CD8-positive, alpha-beta T cell (primary cell): ENCODE measurements at places on chromosomes 6 and 20.
A peak's percentile ranks its signal among the peaks of the same experiment; 100 is the strongest.

GRCh38 chr6:117616391-117617209, 14.3 kb upstream of the GOPC start:
- peak; percentile 87 for DNase-seq

- no peak for DNase-seq
These were observed 194.0 kb upstream of the RNF217 start for GRCh38 chr6:124768224-124768623.

GRCh38 chr6:152698692-152699091, 995 bp downstream of the MYCT1 start:
- no peak for DNase-seq

DNA sequence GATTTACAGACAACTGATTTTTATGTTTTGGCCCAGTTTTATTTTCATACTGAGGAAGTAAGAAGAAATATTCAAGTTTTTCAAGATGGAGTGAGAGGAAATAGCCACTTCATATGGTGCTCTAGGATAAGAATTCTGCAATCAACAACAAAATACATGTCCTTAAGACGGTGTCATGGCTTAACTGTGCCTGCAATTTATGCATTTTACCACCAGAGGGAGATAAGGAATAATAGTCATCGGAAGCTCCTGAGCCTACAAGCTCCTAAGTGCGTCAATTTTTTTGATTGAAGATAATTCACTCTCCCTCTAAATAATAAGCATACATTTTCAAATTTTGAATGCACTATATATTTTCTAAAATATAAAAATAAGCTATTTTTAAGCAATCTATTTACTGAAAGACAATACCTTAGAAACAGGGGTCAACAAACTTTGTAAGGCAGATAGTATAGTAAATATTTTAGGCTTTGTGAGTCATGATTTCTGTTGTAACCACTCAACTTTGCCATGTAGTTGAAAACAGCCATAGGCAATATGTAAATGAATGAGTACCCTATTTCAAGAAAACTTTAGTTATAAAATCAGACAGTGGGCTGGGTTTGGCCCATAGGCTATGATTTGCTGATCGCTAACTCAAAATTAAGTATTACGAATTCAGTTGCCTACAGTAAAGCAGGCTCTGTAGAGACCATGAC, 230.9 kb upstream of the DTNBP1 start:
- DNase-seq: no peak

GRCh38 chr6:145224450-145224849, 510.9 kb downstream of the EPM2A start:
- no peak for DNase-seq

- DNase-seq: no peak
These were observed 52.3 kb downstream of the HUS1B start for GRCh38 chr6:604579-604978.

GRCh38 chr20:53774461-53775203, 181.0 kb upstream of the ZNF217 start:
- no peak for DNase-seq

- DNase-seq: no peak
These were observed 10.8 kb upstream of the SNHG17 start for GRCh38 chr20:38445901-38446425.

- no peak for DNase-seq
These were observed 111.1 kb downstream of the DLL1 start for GRCh38 chr6:170179616-170180324.

DNA sequence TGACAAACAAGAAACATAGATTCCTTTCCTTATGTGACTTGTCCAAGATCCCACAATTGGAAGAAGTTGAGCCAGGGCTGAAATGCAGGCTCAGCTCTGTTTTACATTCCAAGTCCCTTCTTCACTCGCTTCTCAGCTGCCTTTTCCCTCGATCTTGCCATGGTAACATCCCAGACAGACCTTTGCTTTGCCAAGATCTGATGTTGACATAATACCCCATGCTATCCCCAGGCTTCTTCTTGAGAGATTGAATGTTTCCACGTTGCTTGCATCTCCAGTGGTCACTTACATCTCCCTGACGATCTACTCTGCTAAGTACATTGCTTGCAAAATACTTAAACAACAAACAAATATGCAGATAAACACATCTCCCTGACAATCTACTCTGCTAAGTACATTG, 63.5 kb downstream of the TBXT start:
- DNase-seq: no peak

DNA sequence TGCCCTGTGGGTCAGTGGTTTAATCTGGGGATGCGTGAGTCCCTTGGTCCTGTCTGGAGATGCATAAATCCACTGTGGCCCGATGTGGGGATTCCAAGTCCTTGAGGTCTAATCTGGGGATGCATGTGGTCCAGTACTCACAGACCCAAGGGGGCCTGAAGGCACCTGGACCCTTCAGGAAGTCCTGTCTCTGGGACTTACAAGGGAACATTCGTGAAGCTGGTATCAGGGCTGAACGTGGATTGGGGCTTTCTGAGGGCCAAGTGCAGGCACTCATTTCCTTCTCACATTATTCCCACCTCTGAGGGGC, 25.2 kb upstream of the GTSF1L start:
- no peak for DNase-seq

GRCh38 chr6:42547407-42548329, 16.2 kb upstream of the UBR2 start:
- peak; percentile 85 for DNase-seq

DNA sequence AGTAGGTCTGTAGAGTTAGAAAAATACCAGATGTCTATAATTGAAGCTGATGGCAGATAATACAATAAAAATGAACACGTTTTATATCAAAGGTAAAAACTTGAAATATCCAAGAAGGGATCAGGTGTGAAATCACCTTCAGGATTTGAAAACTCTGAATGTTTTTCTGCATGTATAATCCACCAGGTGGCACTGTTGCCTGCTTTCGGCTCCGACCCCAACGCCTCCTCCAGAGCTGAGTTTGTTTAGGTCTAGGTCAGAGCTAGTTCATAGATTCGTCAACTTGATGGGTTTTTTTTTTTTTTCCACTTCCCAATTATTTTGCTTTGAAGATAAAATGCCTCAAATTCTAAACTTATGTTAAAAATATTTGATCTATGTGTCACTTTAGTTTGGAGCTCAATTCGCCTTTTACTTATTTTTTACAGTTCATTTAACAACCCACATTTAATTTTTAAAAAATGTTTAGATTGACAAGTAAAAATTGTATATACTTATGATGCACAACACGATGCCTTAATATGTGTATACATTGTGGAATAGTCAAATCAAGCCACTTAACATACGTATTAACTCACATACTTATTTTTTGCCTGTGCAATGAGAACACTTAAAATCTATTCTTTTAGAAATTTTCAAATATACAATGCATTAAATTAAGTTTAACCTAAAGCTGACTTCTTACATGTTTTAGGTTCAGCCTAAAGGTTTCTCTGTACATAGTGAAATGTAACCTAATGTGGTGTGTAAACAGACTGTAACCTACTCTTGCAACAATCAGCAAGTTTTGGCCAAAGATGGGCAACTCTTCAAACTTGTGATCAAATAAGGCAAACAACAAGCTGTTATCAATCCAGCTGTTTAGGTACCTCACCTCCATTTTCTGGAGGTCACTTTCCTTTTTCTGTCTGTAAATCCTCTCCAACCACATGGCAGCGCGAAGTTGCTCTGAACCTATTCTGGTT, 39.4 kb upstream of the ENPP4 start:
- DNase-seq: peak; percentile 36

DNA sequence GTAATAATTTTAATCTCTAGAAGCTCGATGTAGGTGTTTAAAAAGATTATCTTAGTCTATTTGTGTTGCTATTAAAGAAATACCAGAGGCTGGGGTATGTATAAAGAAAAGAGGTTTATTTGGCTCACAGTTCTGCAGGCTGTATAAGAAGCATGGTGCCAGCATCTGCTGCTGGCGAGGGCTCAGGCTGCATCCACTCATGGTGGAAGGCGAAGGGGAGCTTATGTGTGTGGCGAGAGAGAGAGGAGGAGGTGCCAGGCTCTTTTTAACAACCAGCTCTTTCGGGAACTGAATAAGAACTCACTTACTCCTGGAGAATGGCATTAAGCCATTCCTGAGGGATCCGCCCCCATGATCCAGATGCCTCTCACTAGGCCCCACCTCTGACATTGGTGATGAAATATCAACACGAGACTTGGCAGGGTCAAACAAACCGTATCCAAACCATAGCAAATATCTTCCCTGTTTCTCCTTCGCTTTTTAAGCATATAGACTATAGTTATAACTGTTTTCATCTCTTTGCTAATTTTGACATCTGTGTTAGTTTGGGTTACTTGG, 24.5 kb downstream of the CHMP4B start:
- no peak for DNase-seq

GRCh38 chr6:43735642-43736199, 34.3 kb upstream of the VEGFA start:
- DNase-seq: no peak

DNA sequence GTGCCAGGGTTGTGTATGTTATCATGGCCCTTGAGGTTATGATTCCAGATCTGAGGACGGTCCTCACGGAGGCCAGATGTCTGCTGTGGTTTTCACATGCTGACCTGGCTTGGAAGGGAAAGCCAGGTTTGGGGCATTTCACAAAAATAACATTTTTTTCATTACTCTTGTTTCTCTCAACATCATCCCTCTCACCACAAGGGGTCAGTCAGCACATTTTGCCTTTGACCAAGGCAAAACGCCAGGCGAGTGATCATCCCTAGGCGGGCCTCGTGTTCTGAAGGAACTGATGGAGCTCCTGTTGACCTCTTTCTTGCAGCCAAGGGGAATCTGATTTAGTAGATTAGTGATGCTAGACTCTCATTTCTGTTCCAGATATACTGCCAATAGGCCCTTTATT, 133.5 kb downstream of the TBC1D7 start:
- DNase-seq: no peak

GRCh38 chr6:394641-395289, 3.2 kb downstream of the IRF4 start:
- DNase-seq: no peak

GRCh38 chr20:46979603-46980241, 85.1 kb downstream of the EYA2 start:
- DNase-seq: no peak

GRCh38 chr6:157946865-157947532, 34.7 kb upstream of the SYNJ2 start:
- DNase-seq: peak; percentile 23

DNA sequence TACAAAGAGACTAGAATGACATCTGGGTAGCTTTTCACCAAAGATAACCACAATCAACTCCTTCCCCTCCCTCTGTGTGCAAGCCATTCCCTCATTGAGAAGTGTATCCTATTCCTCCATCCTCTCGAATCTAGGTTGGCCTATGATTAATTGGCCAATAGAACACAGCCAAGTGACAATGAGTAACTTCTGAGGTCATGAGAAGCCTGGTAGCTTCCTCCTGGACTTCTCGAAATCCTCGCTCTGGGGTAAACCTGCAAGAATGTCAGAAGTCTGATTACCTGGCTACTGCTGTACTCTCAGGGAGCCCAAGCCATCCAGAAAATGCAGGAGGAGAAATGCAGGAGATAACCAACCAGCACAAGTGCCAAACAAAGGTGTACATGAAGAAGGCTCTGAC, 13.1 kb downstream of the ARHGAP18 start:
- DNase-seq: no peak

DNA sequence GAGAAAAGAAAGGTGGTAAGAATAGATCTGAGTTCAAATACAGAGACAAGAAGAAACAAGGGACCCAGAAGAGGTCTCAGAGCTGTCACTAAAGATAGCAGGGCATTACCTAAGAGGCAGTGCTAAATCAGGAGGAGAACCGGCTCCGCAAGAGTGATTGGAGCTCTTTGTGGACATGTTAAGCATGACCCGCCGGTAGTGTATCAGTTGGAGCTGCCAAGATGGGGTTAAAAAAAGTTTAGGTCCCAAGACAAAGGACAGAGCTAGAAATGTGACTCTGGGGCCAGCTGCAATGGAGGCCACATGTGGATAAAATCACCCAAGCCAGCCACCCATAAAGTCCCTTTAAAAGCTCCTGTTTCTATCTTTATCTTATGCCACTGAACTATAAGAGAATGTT, 93.4 kb downstream of the MBOAT1 start:
- DNase-seq: no peak

DNA sequence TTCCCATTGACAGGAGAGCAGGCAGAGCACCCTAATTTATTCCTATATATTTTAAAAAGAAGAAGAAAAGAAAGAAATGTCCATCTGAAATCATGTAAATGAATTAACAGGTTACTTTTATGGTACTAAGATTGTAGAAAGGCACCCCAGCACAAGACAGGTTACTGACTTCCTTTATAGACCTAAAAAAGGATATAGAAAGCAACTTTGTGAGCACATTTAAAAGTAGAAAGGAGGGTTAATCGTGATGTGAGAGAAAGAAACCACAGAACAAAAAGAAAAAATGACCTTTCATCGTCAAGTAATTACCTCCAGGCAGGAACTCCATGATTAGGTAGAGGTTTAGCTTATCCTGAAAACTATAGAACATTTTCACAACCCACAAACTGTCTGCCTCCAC, 29.9 kb downstream of the STK38 start:
- DNase-seq: no peak

GRCh38 chr6:107021446-107022185, 6.4 kb upstream of the MTRES1 start:
- DNase-seq: no peak

GRCh38 chr6:28794175-28795002, 129.4 kb downstream of the TRIM27 start:
- DNase-seq: no peak

DNA sequence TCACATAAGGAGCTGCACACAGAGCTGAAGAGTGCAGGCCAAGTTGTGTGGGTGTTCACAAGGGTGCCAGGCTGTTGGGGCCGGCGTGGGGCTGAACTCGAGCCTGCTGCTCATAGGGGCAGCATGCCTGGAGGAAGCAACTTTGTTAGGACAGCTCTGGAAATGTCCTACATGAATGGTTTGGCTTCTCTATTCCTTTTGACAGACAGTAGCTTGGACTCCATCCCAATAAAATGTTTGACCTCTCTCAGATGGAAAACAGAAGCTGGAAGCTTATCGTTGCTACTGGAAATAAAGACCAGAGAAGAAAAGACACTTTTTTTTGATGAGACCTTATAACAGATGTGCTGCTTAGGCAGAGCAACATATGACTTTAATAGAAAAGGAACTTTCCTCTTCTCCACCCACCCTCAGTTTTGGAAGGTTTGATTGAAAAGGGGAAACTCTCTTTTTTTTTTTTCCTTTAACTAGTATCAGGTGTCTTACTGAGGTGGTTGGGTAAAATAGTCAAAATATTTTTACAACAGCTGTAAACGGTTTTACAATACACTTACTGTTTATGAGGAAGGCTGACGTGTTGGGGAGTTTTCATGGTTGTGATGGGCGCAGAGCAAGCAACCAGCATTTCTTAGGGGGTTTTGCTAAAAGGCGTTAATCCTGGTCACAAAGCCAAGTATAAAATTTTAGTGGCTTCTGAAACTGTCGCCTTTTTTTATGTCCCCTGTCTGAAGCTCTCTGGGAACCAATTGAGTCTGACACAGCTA, 80.7 kb upstream of the EEF1E1 start:
- DNase-seq: no peak

- no peak for DNase-seq
These were observed 98.2 kb downstream of the PSMG4 start for GRCh38 chr6:3356824-3357420.
